Activated naive CD4-positive, alpha-beta T cell treated with anti-CD3 and anti-CD28 coated beads, Interleukin-2, amount 50 U/mL, for 16 hours (primary cell): ENCODE measurements at places on chromosomes 7 and 10.

- DNase-seq, result no peak
Observed at GRCh38 chr10:57897611-57898010, 370.1 kb downstream of the IPMK start.

GRCh38 chr10:132336064-132336746 lies 4.2 kb downstream of the LRRC27 start:
- DNase-seq, result no peak

GRCh38 chr7:96723622-96724021 lies 14.0 kb upstream of the SEM1 start:
- DNase-seq, result no peak

- DNase-seq, result no peak
Observed at GRCh38 chr10:17771017-17771416, 19.0 kb downstream of the TMEM236 start.

DNA sequence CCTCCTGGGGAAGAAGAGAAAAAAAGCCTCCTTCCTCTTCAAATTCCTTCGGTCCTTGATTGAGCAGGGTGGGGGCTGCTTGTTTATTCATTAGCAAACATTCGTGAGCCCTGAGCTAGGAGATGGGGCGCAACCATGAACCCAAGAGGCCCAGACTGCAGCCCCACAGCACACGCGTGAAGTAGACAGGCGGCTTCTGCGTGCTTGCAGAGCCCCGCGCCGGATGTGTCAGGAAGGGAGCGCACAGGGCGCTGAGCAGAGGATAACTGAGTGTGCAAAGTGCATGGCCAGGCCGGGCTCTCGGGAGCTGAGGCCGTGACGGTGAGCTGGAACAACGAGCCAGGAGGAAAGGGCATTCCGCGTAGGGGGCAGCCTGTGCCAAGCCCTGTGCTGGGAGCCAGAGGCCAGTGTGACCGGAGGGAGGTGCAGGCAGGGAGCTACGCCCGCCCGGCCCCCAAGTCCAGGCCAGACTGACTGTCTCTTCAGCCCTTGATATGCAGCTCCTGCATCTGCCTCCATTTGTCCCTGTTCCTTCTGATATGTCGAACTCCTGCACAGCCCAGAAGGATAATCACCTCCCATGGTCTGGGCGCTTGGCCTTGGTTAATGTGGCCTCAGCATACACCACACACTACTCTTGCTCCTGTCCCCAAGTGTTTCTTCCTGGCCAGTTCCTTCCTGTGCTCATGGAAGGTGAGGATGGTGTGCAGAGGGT lies 4.6 kb downstream of the FOXL3 start:
- DNase-seq, result no peak

- no peak for DNase-seq
Observed at GRCh38 chr7:104005197-104005596, 15.7 kb upstream of the RELN start.

DNA sequence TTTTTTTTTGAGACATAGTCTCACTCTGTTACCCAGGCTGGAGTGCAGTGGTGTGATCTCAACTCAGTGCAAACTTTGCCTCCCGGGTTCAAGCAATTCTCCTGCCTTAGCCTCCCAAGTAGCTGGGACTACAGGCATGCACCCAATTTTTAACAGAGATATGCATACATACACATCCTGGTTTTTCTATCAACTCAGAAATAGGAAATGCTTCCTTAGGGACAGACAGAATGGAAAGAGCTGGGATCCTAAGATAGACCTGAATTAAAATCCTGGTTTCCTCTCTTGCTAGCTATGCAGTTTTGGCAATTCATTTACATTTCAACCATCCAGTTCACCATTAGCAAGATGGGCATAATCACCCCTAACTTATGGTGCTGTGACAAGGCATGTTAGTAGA lies 347.5 kb downstream of the GPAM start:
- DNase-seq, result no peak

- no peak for DNase-seq
Observed at GRCh38 chr7:158584407-158584806, 3.2 kb downstream of the PTPRN2 start.

GRCh38 chr7:92631067-92631849 lies 41.1 kb upstream of the FAM133B start:
- peak; percentile 60 for DNase-seq

DNA sequence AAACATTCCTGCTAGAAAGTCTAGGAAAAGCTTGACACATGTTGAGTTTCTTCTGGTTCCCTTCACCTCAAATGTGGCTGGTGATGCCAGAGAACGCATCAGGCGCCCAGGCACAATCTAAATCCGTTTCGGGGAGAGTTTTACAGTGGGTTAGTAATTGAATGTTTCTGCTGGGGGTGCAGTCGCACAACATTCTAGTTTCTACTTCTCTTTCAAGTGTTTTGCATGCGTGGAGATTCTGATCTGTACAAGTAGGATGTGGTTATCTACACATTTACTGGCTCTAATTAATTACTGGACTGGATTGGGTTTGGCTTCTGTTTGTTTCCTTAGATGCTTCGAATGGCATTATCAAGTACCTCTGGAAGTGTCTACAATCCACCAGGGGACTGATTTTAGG lies 173.8 kb downstream of the TMEM26 start:
- no peak for DNase-seq

GRCh38 chr10:20274571-20274970 lies 458.3 kb downstream of the PLXDC2 start:
- no peak for DNase-seq

DNA sequence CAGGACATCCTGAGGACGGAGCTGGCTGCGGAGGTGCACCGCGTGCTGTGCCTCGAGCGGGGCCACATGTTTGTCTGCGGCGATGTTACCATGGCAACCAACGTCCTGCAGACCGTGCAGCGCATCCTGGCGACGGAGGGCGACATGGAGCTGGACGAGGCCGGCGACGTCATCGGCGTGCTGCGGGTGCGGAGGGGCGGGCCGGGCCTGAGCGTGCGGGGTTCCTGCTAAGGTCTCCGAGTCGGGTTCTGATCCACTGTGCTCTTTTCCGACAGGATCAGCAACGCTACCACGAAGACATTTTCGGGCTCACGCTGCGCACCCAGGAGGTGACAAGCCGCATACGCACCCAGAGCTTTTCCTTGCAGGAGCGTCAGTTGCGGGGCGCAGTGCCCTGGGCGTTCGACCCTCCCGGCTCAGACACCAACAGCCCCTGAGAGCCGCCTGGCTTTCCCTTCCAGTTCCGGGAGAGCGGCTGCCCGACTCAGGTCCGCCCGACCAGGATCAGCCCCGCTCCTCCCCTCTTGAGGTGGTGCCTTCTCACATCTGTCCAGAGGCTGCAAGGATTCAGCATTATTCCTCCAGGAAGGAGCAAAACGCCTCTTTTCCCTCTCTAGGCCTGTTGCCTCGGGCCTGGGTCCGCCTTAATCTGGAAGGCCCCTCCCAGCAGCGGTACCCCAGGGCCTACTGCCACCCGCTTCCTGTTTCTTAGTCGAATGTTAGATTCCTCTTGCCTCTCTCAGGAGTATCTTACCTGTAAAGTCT lies 10.4 kb downstream of the ATG9B start:
- DNase-seq, result peak; percentile 82

DNA sequence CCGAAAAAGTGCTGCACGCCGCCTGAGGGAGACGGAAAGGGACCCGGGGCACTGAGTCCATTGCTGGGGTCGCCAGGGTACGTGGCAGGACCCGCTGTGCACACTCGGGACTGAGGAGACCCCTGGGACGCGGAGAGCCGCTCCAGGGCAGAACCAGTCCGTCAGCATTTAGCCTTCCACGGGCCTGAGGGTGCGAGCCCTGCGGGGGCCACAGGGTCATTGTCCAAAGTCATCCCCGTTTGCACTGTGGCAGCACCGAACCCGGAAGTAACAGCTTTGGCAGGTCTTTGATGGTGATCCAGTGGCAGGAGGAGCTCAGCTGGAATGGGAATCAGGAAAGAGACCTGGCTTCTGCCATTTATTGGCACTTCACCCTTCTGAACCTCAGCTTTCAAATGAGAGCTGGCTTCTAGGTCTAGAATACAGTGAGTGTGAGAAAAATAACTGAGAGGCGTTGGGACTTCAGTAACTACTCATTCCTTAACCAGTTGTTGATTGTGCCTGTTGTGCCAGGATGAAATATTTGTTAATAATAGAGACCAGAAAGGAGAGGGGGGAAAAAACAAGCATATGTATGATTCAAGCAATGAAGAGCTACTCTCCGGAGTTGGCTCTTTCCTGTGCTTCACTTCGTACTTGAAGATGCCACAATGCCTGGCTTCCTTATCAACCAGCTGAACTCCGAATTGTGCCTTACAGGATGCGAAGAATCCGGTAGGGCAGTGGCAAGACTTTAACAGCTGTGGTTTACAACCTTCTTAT lies 811 bp upstream of the ARHGAP12 start:
- DNase-seq, result no peak

- DNase-seq, result no peak
Observed at GRCh38 chr10:58920655-58921003, 255.8 kb upstream of the PHYHIPL start.

GRCh38 chr7:121503039-121503438 lies 106.9 kb upstream of the FAM3C start:
- DNase-seq, result no peak

DNA sequence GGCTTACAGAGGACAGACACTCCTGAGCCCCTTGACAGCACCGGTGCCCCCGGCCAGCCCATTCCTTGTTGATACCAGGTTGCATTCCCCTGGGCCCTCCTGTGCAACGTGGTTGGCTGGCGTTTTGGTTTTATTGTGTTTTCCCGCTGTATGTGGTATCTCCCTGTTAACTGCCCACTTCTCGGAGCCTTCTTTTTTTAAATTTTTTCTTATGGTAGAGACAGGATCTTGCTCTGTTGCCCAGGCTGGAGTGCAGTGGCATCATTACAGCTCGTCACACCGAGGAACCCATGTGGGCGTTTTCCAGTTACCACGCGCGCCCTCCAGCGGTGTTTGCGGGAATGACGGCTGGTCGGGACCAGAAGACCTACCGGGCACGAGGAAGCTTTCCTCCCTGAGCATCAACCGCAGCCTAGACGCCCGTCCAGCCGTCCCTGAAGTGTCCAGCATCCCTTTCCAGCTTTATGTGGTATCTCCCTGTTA lies 16.9 kb upstream of the ZFAND2A start:
- peak; percentile 82 for DNase-seq

- DNase-seq, result no peak
Observed at GRCh38 chr7:33815336-33815735, 90.0 kb upstream of the BMPER start.

DNA sequence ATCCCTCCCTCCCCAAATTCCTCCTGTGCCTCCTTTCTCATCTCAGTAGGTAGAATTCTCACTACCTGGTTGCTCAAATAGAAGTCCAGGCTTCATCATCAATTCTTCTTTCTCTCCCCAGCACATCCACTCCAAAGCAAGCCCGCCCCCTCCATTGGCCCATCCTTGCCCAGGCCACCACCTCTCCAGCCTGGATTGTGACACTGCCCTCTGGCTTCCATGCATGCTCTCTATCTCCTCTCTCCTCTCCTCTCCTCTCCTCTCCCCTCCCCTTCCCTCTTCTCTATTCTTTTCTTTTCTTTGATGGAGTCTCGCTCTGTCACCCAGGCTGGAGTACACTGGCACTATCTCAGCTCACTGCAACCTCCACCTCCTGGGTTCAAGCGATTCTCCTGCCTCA lies 144.9 kb downstream of the UBE2H start:
- DNase-seq, result no peak

DNA sequence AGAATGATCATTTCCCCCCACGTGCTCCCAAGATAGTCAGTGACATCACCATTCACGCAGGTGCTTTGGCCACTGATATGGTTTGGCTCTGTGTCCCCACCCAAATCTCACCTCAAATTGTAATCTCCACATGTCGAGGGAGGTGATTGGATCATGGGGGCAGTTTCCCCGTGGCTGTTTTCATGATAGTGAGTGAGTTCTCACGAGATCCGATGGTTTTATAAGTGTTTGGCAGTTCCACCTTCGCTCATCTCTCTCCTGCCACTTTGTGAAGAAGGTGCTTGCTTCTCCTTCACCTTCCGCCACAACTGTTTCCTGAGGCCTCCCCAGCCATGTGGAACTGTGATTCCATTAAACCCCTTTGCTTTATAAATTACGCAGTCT lies 205.4 kb upstream of the SH2B2 start:
- no peak for DNase-seq

DNA sequence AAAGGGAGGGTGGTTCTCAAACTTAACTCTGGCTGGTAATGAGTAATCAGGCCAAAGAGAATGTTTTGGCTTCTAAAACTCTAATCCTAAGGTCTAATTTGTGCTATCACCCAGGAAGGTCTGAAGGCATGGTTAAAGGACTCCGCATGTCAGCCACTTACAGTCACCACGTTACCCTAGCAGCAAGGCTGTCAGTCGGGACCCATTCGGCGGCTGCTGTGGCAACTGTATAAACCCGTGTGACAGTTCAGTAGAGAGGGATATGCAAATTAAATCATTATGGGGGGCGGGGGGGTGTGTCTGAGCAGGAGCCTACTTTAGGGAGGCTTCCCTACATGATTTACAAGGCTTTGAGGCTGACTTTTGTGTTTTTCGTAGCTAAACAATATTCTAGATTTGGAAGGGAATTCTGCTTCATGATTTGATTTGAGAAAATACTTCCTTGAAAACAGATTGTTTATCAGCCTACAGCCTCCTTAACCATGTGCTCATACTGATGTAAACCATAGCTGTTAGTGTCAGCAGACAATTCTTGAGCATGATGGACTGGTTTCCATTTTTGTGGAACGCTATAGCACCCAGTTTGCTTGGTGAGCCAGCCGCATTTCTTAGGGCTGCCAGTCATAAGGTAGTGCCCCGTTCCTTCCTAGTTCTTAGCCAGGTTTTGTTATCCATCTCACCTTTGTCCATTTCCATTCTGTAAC lies 284.4 kb downstream of the USP6NL start:
- DNase-seq, result no peak

- DNase-seq, result no peak
Observed at GRCh38 chr7:141714571-141714970, 6.4 kb downstream of the WEE2 start.

- DNase-seq, result no peak
Observed at GRCh38 chr7:51613911-51614357, 297.3 kb upstream of the COBL start.

DNA sequence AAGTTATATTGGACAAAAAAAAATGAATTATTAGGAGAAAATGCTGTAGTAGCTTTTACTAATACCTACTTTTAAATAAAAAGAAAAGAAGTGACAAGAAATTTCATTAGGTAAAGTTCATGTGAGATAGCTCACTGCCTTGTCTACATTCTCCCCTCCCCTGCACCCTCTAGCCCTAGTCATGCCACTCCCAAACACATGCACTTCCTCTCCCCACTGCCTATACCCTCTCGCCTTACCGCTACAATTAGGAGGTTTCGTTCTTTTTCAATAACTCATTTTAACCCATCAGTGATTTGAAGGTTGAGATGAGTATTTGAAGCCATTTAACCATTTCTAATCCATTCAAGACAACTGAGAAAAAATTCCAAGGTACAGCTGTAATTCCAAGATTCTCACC lies 75.3 kb downstream of the HIBADH start:
- no peak for DNase-seq

GRCh38 chr7:37092548-37092947 lies 356.1 kb downstream of the ELMO1 start:
- no peak for DNase-seq
